Activated T-helper 1 cell treated with Interleukin-2 at 50 U/mL for 16 hours (primary cell): ENCODE measurements at places on chromosomes 11 and 22.

GRCh38 chr11:119874660-119875238, 145.7 kb upstream of the NECTIN1 start:
- DNase-seq = no peak

GRCh38 chr11:120950880-120951279, 73.0 kb upstream of the TBCEL start:
- no peak for DNase-seq

DNA sequence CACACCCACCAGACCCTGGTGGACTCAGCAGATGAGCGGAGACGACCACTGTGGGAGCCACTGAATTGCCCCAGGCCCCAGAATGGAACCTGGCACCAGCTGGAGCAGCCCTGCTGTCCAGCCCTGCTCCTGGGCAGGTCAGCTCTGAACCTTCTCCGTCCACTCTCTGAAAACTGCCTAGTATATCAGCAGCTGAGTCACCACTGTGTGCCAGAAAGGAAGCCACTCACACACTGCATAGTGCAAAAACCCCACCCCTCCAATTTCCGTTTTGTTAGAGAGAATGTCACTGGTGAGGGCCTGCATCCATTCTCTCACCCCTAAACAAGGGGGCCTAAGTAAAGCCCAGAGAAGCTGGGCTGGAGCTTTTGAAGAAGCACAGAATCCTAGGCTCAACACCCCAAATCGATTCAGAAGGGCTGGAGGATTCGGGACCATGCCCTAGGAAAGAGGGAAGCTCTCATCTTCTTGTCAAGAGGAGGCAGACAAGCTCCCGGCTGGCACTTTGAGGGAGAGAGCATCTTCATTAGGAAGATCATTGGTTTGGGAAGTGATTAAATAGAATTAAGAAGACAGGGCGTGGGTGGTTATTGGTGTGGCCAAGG, 44.5 kb downstream of the GALNT18 start:
- no peak for DNase-seq

GRCh38 chr22:40813912-40814315, 5.2 kb downstream of the SLC25A17 start:
- DNase-seq = no peak

DNA sequence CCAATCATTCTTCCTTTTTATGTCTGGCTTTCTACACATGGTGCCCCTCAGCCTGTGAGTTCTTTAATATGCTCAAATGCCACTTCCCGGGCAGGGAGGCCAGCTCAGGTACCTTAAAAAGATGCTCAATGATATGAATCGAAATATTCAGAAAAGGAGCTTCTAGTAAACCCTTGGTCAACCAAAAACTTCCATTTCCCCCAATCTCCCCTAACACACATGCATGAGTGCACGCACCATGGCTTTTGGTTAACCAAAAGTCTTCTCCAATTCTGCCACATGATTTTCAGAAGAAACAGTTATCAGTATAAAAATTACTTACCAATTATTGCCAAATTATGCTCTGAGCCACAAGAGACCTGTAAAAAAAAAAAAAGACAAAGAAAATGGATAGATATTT, 135.0 kb downstream of the SERGEF start:
- DNase-seq = no peak

GRCh38 chr11:120216426-120217102, 5.7 kb downstream of the OAF start:
- no peak for DNase-seq

- DNase-seq = no peak
Observed at GRCh38 chr11:126363706-126364248, 8.3 kb downstream of the ST3GAL4 start.

DNA sequence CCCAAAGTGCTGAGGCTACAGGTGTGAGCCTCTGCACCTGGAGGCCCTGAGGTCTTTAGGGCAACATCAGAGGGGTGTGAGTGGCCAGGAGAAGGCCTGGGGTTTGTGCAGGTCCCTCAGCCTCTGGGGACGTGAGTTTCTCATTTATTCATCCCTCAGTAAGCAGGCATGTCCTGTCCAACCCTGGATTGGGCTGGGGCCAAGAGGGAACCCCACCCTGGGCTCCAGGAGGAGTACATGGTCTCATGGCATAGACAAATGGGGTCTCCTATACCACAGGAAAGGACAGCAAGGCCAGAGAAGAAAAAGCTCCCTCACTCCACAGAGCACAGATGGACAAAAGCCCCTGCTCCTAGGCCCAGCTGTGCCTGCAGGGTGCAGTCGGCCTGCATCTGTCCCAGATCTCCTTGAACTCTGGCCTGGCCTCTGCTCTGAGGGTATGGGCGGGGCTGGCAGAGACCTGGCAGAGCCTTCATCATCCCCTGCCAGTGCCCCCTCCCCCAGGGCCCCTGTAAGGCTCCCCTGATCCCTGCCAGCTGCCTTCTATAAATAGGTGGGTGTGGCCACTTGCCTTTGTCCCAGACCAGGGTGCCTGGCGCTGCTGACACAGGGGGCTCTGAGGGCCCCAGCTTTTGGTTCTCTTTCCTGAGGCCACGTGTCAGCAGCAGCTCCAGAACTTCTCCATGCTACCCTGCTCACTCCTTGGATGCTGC, 34.6 kb downstream of the A4GALT start:
- DNase-seq = no peak

DNA sequence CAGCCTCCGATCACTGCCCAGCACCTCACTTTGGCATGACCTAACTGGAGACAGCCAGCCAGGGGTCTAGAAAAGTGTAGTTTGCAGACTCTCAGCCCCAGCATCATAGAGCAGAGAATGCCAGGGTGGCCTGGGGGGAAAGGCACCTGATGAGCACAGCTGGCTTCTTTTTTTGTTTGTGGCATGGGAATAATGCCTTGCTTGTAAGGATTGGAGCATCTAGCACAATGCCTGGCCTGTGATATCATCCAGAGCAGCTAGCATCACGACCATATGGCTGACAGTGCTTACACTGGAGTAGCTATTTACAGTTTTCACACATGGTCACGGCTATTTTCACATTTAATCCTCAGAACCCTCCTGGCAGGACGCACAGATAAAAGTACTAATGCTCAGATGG, 594.8 kb upstream of the B3GAT1 start:
- no peak for DNase-seq

DNA sequence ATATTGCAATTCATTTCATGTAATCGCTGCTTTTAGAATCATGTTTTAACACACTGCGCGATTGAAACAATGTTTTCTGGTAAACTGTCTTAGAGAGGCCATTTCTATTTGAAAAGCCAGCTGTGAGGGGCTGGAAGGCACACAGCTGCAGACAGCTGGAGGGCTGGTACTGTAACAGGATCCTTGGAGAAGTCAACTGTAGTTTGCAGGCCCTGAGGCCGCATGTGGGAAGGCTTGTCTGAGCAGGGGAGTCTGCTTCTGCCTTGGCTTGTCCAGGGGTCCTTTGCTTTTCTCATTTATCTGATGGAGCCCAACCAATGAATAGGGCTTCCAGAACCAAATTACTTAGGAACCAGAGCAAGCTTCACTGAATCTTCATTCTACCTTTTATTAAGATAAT, 313.5 kb downstream of the BLID start:
- DNase-seq = no peak

GRCh38 chr22:21106000-21106399, 60.3 kb downstream of the LRRC74B start:
- no peak for DNase-seq

- no peak for DNase-seq
Observed at GRCh38 chr11:20022363-20023081, 137.8 kb downstream of the DBX1 start.

- no peak for DNase-seq
Observed at GRCh38 chr11:117437791-117438130, 110.1 kb downstream of the CEP164 start.

DNA sequence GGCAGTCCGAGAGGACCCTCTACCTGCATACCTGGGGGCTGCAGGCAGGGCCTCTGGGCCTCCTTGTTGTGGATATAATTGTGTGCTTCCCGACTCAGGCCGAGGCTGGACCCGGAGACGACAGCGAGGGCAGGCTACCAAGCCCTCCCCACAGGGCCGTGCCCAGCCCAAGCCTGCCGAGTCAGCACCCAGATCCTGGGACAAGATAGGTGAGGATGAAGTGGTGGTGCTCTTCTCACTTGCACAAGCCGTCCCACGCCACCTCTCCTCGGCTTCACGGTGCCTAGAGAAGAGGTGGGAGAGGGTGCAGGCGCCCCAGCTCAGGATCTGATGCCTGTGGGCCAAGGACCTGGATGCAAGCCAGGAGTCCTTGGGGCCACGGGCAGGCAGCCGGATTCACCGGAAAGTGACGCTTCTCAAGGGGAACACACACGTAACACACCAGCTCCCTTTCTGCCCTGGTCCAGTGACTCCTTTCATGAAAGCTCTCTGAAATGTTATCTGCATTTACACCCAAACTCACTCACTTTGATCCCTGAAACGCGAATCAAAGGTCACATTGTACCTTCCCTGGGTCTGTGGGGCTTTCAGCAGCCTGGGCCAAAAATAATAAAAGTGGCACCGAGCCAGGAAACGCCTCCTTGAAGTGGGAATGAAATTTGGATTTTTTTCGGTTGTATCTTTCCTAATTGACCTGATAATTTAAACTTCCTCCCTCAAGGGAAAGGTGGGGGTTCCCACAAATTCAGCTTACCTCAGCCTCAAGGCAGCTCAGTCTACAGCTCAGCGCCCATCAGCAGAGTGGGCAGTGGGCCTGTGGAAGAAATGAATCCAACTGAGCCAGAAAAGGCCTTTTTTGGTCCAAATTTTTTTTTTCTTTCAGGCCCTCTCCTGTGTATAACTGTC, 1.1 kb upstream of the GNB1L start:
- peak; percentile 25 for DNase-seq

DNA sequence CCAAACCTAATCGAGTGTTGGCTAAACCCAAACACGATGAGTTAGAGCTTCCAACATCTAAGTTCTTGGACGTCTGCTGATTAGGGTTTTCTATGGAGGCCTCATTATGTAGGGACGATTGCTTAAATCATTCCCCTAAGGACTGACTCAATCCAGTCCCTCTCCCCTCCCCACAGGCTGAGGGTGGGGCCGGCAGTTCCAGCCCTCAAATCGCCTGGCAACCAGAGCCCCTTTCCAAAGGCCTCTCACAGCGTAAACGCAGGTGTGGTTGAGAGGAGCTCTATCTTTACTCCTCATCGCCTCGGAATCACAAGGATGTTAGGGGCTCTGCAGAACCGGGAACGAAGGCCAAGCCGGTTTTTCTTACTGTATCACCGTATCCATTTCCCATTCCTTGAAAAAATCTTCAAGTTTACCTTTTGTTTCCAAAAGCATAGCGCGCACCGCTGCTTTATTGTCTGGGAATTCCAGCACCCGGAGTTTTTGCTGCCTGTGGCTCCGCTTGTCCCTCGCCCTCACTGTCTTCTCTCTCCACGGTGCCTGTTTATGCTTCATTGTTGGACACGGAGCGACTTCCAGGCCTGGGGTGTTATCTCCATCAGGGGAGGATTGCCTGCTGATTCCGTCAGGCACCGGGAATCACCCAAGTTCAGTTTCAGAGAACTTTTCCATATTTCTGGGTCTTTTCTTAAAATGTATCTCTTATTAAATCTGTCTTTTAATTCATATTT, 13.8 kb upstream of the IFITM3 start:
- DNase-seq = no peak

DNA sequence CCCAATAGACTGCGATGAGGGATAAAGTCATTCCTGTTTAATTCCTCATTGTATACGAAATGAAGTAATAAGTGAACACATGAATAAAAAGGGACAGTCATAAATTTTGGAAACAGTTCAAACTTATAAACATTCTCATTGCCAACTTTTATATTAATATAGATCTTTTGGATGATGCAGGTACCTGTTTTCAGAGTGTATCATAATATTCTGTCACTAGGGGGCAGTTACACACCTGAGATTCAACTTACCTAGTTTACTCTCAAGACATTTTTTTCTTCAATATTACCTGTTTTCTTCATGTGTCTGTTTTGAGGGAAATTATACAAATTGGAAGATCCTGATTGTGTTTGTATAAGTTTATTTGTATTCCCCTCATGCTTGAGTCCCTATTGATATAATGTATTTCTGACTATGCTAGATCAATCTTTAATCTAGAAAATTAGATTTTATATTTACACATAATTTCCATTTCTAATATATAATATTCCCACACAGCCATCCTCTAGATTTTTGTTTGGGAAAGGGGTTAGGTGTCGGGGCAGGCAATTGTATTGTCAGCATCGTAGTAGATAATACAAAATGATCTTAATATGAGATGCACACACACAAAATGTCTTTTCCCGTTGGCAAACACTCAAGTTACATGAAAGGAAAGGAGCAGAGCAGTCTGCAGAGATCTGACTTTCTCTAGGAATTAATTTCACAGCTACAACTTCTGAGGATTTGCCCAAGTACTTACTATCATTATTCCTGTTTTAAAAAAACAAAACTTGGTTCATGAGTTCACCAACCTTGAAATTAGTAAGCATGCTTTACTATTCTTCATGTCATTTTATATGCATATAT, 18.4 kb downstream of the FDX1 start:
- DNase-seq = no peak

- DNase-seq = no peak
Observed at GRCh38 chr11:77697865-77698264, 60.3 kb upstream of the CLNS1A start.

- DNase-seq = no peak
Observed at GRCh38 chr22:39500101-39500500, 2.0 kb upstream of the MIEF1 start.

DNA sequence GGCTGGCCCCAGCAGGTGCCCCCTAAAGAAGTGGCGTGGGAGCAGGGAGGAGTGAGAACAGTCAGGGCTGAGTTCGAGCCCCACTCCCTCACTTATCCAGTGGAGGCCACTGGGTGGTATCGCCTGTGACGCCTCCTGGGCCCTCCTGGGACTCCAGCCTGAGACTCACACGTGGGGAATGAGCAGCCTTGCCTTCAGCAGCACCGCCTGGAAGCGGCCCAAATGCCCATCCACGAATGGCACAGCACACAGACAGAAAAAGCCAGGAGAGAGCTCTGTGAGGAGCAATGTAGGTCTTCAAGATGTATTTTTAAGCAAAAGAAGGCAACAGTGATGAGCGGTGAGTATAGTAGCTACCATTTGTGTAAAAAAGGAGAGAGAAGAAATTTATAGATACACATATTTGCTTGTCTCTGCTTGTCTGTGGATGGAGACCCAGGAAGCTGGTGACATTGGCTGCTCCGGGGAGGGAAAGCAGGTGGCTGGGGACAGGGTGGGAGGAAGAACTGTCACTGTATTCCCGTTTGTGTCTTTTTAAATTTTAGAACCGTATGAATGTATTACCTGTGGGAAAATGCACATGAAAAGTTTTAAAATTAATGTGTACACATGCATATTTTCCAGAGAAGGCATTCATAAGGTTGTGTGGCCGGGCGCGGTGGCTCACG, 13.2 kb downstream of the KCNJ4 start:
- no peak for DNase-seq

GRCh38 chr11:19474211-19474610, 233.5 kb upstream of the E2F8 start:
- no peak for DNase-seq
